Fibroblast of skin of right quadriceps (primary cell): ENCODE measurements at places on chromosomes 5 and 9.
A peak's percentile ranks its signal among the peaks of the same experiment; 100 is the strongest.

DNA sequence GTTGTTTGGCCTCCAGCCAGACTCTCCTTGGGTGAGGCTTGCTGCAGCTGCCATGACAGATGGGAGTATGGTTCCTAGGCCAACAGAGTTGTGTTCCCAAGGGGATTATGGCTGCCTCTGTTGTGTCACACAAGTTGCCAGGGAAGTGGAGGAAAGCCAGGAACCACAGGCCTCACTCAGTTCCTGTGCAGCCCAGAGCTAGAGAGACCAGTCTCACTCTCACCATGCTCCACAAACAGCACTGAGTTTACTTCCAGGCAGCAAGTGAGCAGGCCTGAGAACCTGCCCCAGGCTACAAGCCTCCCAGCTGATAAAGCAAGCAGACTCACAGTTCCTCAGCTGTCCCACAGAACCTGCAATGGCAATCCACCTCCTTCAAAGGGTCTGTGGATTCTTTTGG, 273.6 kb upstream of the TAS2R1 start:
- DNase-seq = peak; percentile 8

DNA sequence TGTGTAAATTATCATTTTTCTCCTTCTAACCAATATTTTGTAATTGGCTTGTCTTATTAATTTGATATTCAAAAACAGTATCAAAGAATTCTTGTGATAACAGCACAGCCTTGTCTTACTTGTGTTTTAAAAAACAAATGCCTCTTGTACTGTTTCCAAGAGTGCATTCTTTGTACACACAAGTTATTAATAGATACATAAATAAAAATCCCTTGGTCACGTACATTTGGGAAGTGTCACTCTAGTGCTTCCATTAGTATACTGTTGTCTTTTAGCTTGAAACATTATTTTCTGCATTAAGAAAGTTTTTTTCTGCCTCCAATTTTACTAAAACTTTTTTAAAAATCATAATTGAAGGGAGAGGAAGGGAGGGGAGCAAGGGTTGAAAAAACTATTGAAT, 133.2 kb downstream of the PIP5K1B start:
- no peak for DNase-seq

DNA sequence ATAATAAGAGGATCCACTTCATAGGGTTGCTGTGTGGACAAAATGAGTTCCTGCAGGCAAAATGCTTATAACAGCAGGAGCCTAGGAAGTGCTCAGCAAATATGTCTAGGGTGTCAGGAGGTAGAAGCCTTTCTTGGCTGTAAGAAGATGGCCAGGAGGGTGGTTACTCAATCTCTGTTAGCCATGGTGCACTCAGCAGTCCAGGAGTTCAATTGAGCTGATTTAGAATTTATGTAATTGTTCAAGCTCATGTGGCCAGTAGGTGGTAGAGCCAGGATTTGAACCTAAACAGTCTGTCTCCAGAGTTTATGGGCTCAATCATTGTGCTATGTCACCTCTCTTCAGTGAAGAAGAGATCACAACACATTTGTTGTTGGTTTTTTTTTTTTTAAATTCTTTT, 381.2 kb downstream of the KIF4B start:
- DNase-seq = no peak

DNA sequence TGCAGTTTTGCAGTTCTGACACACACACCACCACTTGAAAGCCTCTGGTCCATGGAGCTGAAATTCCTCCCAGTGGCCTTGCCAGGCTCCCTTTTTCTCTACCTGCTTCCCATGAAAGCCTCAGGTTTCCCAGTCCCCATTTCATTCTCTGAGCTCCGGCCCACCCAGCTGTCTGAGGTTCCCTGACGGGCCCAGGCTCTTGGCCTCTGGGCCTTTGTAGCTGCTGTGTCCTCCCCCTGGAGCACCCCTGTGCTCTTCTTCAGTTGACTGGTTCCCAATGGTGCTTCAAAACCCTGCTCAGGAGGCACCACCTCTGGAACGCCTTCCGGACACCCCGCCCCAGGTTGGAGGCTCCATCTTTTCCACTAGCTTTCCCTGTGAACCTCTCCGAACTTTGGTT, 155.9 kb upstream of the SHB start:
- no peak for DNase-seq

DNA sequence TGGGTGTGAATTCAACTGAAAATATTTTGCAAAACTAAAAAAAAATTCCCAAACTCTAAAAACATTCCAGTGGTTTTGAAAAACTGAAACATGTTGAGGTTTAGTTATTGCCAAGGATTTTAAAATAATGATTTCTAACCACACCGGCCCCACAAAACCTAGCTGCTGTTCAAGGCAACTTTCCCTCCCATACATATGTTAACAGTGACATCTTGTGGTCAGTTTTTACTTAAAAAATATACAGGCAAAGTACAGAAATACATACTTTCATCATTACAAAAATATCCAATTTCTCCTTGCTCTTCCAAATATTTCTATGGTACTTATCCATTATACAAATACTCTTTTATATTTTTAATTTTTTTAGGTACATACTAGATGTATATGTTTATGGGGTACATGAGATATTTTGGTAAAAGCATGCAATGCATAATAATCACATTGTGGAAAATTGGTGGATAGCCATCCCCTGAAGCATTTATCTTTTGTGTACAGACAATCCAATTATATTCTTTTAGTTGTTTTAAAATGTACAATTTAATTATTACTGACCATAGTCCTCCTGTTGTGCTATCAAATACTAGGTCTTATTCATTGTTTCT, 34.4 kb upstream of the MRPS30 start:
- peak; percentile 51 for DNase-seq

DNA sequence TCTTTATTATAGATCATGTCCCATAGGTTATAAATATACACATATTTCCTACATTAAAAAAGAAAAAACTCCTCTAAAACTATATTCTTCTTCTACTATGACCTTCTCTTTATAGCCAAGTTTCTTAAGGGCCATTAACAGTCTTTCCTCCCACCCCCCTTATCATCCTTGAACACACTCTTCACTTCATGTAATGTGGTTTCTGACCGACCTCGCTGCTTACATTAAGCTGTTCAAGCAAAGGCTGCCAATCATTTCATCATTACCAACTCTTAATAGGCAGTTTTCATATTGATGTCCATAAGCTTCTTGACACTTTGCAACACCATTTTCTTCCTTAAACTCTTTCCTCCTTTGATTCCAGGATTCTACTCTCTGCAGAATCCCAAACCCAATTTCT, 283.0 kb upstream of the PCSK5 start:
- no peak for DNase-seq

DNA sequence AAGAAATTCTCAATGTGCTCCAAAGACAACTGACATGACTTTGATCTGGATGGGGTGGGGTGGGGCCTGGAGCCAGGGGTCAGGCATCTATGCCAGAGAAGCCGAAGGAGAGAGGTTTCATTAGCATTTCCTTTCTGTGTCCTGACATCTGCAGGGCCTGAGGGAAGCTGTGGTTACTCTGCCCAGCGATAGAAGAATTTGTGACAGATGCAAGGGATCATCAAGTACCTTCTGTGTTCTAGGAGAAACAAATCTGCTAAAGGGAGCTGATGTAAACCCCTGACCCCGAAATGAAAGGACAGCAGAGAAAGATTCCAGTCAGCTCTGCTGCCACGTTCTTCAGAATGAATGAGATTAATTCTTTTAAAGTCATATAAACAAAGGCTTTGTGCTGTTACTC, 335.7 kb downstream of the PRELID2 start:
- no peak for DNase-seq

DNA sequence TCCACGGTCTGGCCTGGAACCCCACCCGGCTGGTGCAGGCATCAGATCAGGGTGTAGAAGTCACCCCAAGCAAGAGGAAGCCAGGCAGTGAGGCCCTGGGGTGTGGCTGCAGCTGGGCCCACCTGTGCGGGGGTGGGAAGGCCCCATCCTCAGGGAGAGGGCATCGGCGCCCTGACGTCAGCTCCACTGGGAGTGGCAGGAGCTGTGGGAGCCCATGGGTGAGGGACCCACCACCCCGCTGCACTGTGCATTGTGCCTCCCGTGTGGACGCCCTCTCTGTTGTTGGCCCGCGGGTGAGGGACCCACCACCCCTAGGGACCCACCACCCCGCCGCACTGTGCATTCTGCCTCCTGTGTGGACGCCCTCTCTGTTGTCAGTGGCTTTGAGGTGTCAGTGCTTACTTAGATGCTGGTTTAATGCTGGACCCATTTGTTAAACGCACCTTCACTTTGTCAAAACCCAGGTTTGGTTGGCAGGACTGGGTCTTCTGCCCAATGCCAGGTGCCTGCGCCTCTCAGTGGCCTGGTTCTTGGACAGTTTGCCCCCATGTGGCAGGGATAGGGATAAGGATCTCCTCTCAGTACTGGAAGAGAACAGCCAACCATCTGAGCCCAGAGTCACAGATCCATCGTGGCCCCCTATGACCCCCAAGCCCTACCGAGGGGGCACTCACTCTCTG, 6.9 kb upstream of the EXOC3 start:
- peak; percentile 30 for DNase-seq

DNA sequence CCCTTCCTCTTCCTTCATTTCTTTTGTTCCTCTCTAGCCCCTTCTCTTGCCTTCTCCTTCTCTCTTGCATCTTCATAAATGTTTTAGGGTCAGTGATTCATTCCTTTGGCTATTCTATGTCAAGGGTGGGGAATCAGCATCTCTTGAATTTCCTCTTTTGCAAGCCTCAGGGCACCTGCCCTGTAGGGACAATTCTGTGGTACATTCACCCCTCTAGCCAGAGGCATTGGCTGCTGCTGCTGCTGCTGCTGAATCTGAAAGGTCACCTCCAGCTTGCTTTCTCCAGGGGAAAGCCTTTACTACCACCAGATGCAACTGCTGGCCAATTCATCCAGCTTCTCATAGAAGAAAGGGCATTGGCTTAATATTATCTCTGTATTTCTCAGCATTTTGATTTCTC, 87.3 kb downstream of the INSYN2B start:
- DNase-seq = no peak

DNA sequence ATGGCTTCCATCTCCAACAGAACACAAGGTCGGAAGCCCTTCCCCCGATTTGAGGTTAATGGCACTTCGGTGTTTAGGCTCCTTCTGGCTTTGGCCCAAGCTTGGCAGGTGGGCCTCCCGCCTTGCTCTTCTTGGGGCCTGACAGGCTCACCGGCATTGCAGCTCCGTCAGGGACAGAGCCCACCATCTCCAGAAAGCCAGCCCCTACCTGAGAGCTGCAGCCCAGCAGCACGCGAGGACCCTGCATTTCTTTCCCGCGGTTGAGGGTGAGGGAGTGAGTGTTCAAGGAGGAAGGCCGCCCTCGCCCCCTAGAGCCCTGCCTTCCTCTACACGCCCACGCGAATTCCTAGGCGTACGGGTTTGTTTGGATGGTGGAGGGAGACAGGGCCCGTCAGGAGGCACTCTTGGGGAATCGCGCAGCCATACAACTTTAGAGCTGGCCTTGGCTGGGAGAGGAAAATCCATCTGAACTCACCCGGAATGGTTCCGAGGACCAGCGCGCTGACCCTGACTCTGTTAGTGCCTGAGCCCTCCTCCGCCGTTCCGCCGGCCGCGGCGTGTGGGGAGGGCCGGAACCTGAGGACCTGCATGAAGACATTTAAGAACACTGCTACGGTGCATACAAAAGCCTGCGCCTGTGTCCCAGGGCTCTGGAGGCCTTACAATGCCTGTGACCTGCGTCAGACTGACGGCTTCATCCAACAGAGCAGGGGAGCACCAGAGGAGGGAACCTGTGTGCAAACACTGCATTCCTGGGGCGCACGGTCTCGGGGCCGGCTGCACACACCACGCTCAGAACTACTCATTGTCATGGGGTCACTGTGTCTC, 73.8 kb downstream of the MRPL36 start:
- no peak for DNase-seq

DNA sequence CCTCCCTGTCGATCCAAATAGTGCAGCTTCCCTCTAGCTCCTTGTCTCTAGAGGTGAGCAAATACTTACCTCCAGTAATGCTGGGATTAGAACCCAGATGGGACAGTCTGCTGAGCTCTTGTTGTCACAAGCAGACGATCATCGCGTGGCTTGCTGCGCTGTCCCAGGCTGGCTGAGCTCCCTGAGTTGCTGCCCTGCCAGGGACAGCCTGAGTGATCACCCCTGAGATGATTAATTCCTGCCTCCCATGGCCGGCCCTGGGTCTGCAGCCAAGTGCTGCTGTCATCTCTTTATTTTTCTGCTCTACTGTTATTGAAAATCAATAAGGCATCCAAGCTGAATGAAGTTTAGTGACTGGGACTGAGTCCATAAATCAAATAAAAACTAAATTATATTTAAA, 94.0 kb upstream of the ALDH1B1 start:
- no peak for DNase-seq

DNA sequence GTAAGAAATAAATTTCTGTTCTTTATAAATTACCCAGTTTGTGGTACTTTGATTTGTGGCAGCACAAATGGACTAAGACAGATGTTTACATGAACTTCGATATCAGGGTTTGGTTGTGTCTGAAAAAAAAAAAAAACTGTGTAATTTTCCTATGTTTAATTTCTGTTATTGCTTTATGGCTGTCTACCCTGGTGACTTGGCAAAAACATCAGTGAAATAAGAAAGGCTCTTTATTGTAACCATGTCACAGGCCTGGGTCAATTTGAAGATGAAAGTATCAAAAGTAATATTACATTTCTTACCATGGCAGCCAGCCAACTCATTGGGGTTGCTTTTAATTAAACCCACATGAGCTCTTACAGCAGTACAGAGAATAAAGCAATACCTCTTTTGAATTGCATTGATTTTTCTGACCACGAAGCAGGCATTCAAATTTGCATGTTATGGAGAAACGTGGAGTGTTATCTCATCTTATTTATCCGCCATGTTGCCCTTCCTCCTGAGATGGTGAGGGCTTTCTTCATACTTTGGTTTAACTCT, 20.6 kb upstream of the SV2C start:
- DNase-seq = no peak

DNA sequence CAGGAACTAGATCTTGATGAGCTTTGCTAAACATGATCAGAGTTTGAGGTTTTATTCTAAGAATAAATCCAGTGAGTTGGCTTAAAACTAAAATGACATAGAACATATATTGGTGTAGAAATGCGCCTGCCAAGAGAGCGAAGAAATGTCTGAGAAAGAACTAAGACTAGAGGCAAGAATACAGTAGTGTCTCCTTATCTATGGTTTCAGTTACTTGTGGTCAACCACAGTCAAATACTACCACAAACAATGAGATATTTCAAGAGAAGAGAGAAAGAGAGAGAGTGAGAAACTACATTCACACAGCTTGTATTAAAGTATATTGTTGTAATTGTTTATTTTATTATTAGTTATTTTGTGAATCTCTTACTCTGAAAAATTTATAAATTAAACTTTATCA, 254.4 kb upstream of the CDH10 start:
- DNase-seq = no peak

- DNase-seq = peak; percentile 54
Measured at GRCh38 chr9:78280982-78281668, 15.8 kb upstream of the PSAT1 start.

DNA sequence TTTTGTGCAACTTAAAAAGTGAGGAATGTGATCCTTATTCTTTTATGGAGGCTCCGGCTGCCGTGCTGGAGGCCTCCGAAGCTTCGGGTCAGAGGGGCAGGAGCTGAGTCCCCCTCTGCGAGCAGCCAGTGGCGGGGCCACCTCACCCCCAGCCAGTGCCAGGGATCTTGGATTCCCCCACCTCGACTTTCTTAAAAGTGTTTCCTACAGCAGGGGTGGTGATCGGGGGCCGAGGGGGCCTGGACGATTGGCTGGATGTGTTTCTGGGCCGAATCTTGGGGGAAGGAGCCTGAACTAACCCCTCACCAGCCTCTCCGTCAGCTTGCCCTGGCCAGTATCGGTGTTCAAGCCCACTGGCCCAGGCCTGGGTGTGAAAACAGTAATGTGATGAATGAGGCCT, 92.2 kb upstream of the LMX1B start:
- DNase-seq = no peak
